ENCODE measurements at places on chromosomes 7 and 10.

DNA sequence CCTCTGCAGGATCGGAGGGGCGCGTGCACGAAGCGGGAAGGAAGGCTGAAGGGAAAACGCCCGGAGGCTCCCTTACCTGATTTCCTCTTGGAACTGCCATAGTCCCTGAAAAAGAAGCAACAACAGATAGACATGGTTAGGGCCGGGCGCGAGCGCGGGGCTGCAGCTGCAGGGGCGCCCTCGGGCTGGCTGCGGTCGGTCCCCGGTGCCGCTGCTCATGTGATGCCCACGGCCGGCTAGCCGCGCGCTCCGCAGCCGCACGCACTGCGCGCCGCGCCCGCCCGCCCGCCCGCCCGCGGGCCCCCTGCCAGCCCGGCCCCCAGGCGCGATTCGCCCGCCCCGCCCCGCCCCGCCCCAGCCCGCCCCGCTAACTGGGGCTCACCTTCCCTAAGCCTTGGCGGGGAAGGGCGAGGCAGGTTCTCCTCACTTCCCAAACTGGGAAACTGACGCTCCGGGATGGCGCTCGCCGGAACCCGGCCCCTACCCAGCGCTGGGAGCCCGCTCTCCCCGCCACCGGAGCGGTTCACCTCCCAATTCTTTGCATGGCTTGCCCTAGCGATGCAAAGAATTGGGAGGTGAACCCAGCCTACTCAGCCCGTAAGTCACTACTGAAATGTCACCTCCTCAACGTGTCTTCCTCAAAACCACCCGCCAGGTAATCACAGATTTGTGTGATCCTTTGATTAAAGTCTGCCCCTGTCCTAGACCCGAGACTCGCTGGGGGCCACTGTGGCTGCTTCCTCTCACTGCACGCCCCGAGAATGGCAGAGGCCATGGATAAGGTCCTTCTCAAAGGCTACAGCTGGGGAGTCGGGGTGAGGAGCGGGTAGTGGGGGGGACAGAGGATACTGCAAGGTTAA, 162.2 kb downstream of the SH3PXD2A start:
- peak; percentile 69 for DNase-seq

GRCh38 chr7:46948716-46949115, 633.2 kb downstream of the TNS3 start:
- DNase-seq, result no peak

DNA sequence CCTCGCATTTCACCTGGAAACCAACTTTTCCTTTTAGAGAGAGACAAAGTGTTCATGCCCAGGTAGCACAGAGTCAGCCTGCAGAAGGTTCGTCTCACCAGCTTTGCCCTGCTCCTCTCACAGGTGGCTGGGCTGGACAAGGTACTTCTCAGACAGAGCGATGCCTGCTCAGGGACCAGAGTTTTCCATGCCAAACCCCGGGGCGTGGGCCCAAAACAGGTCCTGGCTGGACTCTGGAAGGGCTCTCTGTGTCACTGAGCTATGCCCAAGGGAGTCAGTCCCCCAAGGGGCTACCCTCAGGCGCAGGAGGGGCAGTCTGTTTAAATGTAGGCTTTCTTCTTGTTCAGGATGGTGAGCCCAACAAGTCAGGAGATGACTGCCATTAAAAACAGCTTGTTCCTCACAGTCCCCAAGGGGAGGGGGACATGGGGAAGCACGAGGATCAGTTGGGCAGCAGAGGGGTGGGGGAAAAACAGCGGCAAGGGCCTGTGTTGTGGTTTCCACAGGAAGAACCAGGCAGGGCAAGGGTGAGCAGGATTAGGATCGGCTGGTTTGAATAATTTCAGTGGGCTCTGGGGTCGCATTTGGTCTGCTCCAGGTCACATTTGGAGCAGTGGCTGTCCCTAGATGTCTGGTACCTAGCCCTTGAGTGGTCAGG, 55.5 kb upstream of the FIGNL1 start:
- DNase-seq, result no peak

GRCh38 chr10:116742367-116743265, at the start of gene HSPA12A:
Gene HSPA12A (minus strand): TSS chr10:116742566. CDS start chr10:116742469, 97 bp downstream.
- DNase-seq, result peak; percentile 82

DNA sequence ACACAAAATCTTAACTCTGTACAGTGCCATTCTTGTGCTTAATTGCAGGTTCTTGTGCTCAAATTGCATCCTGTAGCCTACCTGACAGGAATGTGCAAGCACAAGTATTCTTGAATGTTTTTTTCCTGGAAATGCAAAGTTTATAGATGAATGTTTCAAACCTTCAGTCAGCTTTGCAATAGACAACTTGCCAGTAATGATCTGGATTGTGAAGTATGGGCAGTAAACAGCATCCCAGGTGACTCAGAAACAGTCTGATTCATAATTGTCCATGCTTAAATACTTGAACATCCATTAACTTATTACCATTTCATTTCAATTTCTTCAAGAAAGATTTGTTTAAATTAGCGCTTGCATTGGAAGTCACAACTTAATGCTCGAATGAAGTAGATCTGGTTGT, 347.2 kb downstream of the SDK1 start:
- no peak for DNase-seq

DNA sequence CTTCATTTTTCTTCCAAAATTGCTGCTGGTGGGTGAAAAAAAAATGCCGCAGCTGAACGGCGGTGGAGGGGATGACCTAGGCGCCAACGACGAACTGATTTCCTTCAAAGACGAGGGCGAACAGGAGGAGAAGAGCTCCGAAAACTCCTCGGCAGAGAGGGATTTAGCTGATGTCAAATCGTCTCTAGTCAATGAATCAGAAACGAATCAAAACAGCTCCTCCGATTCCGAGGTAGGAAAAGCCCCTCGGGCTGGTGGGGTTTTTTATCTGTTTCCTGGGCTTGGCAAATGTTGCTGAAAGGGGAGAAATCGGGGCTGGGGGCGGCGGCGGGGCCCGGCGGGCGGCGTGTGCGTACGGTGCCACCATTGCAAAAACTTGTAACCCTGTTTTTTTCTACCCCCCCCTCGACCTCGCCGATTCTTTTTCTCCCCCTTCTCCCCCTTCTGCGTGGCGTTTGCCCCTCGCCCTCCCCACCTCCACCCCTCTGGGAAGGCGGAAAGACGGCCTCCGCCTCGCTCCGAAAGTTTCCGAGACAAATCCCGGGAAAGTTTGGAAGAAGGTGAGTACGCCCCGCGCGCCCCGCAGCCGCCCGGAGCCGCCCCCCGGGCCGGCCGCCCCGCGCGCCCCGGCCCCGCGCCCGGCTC, 789 bp downstream of the TCF7L2 start:
- DNase-seq, result no peak

GRCh38 chr7:81419731-81420130, 350.1 kb downstream of the HGF start:
- no peak for DNase-seq

- no peak for DNase-seq
Observed at GRCh38 chr10:87816163-87816897, 1.7 kb downstream of the ATAD1 start.

- DNase-seq, result no peak
Observed at GRCh38 chr7:120421151-120421651, 148.2 kb downstream of the KCND2 start.

- DNase-seq, result no peak
Observed at GRCh38 chr7:13770305-13770704, 219.2 kb downstream of the ETV1 start.

DNA sequence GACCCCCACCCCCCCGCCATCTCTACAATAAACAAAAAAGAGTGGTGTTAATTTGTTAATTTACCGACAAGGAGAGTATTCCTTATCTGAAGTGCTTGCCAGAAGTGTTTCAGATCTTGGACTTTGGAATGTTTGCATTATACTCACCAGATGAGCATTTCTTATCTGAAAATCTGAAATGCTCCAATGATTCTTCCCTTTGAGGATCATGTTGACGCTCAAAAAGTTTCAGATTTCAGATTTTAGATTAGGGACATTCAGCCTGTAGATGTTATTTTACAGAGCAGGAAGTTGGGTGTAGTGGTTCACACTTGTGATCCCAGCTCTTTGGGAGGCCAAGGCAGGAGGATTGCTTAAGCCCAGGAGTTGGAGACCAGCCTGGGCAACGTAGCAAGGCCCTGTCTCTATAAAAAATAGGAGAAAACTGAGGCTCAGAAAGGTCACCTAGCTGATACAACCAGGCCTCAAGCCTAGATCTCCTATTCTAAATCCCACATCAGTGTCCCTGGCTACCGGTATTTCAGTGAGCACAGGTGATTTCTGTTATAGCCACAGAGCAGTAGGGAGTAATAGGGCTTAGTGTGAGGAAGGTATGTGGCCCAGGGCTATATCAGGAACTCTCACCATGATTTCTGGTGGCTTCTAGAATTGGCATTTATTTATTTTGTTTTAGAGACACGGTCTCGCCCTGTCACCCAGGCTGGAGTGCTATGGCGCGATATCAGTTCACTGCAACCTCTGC, 35.4 kb downstream of the TMEM120A start:
- DNase-seq, result no peak

DNA sequence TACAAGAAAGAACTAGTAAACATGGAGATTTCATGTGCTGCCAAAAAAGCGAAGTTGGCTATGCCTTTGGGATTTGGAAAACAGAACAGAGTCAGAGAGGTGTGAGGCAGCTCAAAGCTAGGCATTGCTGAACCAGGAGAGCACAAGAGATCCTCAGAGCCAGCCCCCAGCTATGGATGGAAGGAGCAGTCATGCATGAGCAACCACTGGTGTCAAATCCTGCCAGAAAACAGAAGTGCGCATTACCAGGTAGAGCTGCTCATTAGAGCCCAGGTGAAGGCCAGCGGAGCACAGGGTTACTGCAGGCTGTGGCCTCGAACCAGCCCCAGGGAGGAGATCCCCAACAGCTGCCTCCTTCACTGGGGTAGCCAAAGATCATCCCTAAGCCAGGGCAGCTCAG, 173.2 kb upstream of the KIAA1217 start:
- DNase-seq, result no peak

- DNase-seq, result no peak
Observed at GRCh38 chr10:34101001-34101400, 714.1 kb downstream of the PARD3 start.

- DNase-seq, result no peak
Observed at GRCh38 chr7:21972397-21972784, 26.7 kb upstream of the CDCA7L start.

All from GM12892 (cell line).